ENCODE measurements at places on chromosomes 13 and 19.

DNA sequence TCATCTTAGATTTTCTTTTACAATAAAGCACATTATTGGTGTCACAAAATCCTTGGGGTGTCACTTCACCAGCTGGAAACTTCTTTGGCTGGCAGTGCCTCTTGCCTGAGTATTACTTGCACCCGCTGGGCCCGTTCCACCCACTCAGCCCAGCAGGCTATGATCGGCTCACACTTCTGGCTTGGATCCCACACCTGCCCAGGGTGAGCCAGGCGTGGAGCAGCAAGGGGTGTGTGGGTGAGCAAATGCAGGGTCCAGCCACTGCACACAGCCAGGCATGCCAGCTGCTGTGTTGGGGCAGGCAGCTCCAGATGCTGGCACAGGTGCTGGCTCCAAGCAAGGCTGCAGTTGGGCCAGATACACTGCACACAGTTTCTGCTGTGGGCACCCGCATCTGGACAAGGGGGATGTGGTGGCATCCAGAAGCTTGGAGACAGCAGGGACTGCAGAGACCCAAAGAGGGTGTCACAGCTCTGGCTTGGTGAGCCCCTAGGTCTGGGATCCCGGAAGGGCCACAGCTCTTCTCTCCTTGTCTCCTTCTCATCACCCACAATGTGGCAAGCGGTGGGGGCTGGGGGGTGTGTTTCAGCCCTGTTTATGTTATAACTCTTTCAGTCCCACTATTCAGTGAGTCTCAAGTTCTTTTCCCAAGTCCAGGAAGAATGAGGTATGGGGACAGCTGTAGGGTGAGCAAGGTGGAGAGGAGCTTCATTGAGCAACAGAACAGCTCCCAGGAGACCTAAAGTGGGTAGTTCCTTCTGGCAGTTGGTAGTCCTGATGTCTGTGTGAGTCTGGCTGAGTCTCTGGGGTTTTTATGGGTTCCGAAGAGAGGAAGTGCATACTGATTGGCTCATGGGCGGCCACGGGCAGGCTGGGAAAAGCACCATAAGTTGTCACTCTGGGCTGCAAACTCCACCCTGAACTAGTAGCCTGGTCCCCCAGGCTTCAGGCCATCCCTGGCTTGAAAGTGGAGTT lies 25.3 kb upstream of the TBC1D4 start:
- no peak for DNase-seq

DNA sequence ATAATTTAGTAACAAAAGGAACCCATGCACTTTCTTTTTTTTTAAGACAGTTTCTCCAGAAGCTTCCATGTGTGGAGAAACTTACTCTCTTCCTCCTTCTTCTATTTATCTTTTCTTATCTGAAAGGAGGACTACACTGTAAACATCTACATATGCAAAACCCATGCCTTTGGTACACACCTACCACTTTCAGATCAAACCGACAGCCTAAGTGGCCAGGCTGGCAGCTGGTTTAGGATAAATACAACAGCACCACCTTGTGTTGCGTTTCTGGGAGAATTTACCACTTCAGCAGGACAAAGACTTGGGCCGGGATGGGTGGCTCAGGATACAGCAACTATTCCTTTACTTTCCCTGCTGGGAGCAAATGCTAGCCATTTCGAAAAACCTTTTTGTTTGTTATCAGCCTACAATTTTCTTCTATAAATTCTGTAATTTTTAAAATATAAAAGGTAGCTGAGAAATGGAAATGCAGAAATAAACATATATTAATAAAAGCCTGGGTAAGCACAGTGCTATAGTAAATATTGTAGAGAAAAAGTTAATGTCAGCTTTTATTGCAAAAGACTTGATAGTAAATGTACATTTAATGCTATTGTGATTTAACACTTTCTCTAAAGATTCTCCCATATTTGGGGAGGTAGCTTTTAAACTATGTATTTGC lies 94.0 kb upstream of the RFC3 start:
- peak; percentile 71 for DNase-seq

GRCh38 chr13:95098916-95099315 lies 202.3 kb downstream of the ABCC4 start:
- DNase-seq: no peak

- DNase-seq: no peak
These were observed 10.7 kb upstream of the SHKBP1 start for GRCh38 chr19:40565910-40566495.

DNA sequence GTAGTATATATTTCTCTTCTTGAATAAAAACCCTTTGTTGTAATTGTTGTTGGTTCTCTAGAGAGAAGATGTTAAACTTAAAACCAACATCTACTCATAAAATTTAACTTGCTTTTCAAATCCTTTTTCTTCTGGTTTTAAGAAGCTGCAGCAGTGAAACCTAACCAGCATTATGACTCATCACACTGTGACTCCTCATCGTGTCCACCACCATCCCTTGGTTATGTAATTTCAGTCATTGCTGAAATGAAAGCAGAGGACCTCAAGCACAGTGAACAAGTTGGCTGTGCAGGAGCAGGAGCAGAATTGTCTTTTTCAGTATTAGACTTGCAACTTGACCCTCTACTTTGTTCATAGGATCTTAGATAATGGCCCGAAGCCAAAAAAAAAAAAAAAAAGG lies 64.9 kb upstream of the HTR2A start:
- DNase-seq: no peak

DNA sequence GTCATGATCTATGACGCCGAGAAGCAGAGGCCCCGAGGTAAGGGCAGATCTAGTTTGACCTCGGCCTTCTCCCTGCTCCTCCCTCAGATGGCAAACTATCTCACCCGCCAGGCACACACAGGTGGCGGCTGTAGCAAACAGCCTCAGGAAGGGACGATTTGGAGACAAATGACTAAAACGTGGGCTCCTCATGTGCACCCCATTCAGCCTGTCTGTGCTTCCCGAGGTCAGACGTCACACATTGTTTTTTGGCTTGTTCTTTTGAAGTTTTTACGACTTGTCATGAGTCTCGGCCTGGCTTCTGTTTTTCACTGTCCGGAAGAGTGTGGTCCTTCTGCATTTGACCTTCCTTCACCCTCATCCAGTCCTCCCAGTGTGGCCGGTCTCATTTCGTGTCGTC lies 15.0 kb downstream of the DAZAP1 start:
- no peak for DNase-seq

DNA sequence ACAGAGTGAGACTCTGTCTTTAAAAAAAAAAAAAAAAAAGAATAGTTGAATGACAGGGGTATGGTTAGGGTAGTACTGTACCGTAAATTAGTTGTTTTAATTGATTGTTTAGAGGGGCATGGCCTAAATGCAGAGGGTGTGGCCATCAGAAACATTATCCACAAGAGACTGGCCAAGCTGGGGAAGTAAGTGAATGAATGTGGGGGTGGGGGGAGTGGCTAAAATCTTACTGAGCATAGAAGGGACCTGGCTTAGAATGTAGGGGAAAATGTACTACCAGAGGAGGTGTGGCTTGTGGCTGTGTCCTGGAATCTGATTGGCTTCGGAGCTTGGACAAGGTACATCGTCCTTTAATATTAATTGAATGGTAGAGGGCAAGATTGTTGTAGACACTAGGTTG lies 3.8 kb downstream of the BCL2L12 start:
- no peak for DNase-seq

GRCh38 chr13:28493740-28494503 lies 1.0 kb downstream of the FLT1 start:
- DNase-seq: no peak

GRCh38 chr19:41543582-41543981 lies 32.4 kb upstream of the CEACAM21 start:
- DNase-seq: no peak

GRCh38 chr13:34085204-34085603 lies 267.3 kb downstream of the RFC3 start:
- no peak for DNase-seq

- DNase-seq: no peak
These were observed 603 bp downstream of the ZC3H13 start for GRCh38 chr13:46051968-46052318.

DNA sequence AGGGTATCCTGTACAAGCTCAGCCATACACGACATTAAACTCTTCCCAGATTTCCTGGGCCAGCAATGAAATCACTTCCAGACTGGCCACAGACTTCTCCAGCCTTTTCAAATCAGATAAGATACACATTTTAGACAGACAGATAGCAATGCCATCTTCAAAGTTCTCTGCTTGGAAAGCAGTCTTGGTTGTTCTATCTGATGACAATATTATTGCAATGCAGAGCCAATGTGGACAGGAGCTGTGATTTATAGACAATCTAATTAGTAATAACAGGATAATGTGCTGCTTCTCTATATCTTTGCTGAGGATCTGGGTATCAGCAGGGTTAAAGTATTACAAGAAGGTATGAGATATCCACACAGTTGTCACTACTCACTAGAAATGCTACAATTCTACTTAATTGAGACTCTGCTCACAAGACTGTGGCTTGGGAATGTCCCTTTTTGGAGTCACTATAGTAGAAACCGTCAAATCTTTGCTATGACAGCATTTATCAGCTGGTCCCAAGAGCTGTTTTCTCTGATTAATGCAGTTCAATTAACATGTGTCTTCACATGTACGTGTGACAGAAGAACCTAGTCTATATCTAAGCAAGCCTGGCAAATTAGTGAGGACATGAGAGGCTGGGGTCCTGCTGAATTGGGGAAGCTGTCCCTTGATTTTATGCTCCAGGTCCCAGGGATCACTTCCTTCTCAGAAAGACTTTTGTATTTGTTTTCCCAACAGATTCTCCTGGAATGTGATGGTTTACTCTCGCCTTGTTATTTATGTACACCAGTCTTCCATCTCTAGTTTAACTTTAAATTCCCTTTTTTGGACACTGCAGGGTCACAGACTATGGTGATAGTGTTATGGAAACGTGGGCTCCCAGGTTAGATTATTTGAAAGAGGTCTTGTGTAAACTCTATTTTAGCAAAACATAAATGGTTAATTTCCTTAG lies 68.8 kb downstream of the COL4A1 start:
- DNase-seq: peak; percentile 1

DNA sequence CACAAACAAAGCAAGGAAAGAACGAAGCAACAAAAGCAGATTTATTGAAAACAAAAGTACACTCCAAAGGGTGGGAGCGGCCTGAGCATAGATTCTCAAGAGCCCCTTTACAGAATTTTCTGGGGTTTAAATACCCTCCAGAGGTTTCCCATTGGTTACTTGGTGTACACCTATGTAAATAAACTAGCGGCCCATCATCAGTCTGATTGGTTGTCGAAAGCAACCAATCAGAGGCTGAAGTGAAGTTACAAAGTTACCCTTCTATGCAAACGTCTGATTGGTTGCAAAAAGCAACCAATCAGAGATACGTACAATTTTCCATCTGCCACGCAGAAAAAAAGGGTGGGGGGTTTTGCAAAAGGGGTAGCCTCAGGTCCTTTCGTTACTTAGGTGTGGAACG lies 96.3 kb upstream of the UBAC2 start:
- DNase-seq: no peak

GRCh38 chr13:20772401-20773131 lies 1.2 kb downstream of the EEF1AKMT1 start:
- no peak for DNase-seq

DNA sequence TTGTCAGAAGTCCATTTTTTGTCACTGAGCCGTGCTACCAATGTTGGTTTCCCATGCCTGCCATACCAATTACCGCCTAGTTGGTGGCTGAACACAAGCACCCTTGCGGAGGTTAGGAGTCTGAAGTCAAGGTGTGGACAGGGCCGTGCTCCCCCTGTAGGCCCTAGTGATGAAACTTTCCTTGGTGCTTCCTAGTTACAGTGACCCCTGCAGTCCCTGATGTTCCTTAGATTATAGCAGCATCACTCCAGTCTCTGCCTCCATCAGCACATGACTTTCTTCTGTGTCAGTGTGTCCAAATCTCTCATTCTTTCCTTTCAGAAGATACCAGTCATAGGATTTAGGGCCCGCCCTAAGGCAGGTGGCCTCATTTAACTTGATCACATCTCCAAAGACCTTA lies 99.0 kb downstream of the MYO16 start:
- DNase-seq: peak; percentile 9

DNA sequence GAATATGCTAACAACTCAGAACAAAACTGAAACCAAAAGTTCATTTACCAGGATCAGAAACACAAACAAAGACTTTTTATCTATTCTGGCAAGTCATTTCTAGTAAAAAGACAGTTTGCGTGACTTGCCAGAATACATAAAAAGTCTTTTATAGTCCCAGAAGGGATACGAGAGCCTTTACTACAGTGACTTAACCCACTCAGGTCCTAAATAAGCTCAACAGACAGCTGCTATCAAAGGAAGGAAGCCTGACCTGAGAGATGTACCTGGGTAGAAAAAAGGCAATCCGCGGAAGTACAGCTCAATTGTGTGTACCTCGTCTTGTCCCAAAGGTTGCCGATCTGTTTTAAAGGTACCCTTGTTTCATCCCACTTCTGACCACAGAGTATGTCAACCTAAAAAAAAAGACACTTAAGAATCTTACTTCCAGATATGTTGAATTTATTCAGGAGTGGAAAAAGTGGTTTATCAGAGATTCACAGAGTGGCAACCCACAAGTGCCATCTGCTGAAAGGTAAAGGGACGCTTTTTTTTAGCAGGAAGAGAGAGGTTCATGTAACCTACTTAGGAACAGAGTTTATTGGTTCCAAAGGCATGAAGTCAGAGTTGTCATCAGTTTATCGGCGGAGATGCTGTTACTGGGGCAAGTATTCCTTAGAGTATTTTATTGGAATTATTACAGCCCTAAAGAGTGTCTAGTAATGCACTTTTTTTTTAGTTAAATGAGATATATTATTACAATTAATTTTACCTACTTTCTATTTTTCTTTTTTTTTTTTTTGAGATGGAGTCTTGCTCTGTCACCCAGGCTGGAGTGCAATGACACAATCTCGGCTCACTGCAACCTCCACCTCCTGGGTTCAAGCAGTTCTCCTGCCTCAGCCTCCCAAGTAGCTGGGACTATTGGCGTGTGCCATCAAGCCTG lies 69.7 kb upstream of the C1QTNF9B start:
- no peak for DNase-seq

- no peak for DNase-seq
These were observed 41.2 kb downstream of the STK24 start for GRCh38 chr13:98535501-98536354.

GRCh38 chr19:19026299-19026971 lies 6.9 kb downstream of the SUGP2 start:
- no peak for DNase-seq

DNA sequence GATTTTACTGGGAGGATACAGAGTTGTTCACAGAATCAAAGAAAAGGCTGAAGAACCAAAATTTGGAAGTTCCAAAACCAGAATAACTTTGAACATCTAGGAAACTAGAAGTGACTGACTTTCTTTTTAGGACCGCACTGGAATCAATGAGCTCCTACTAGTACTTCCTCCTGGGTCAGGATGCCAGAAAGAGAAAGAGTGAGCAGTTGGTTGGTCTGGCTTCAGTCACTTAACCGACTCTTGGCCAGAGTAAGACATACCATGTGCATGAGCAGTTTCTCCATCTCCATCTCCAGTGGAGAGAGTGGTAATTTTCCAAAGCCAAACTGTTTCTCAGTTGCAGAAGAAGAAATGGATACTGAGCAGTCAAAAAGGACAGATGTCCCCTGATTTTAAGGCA lies 27.1 kb upstream of the MTUS2 start:
- DNase-seq: no peak
